ENCODE measurements at places on chromosomes 2 and 18.
A peak's percentile ranks its signal among the peaks of the same experiment; 100 is the strongest.

DNA sequence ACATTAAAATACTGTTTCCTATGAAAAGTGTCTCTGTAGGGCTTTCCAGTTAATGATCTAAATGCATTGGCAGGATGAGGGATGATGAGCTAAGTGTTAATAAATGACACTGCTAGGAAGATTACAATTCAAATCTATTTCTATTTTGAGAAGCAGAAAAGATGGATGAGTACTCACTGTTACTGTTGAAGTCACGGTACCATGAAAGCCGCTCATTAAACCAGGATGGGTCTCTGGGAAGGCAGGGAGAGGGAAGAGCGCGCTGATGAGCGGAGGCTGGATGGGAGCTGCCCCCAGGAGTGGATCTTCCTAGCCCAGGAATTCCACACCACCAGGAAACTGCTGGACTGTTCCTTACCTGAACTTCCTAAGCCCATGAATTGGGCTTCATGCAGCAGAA, 27.1 kb upstream of the TXNDC2 start:
- no peak for DNase-seq

DNA sequence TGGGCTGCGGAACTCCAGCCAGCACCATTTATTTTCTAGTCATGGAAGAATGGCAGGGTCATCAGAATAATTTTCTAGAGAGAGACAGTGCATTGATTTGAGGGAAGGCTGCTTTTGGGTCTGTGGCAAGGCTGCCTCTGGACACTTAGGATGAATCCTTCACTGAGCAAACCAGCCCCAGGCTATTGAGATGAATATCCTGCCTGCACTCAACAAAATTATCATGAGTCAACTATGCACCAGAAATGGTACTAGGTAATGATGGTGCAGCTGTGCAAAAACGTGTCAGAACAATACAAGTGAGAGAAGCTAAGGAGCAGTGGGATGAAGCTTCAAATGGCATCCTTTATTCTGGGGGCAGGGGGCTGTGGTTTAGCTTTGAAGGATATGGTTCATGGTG, 115.8 kb downstream of the SPHKAP start:
- no peak for DNase-seq

DNA sequence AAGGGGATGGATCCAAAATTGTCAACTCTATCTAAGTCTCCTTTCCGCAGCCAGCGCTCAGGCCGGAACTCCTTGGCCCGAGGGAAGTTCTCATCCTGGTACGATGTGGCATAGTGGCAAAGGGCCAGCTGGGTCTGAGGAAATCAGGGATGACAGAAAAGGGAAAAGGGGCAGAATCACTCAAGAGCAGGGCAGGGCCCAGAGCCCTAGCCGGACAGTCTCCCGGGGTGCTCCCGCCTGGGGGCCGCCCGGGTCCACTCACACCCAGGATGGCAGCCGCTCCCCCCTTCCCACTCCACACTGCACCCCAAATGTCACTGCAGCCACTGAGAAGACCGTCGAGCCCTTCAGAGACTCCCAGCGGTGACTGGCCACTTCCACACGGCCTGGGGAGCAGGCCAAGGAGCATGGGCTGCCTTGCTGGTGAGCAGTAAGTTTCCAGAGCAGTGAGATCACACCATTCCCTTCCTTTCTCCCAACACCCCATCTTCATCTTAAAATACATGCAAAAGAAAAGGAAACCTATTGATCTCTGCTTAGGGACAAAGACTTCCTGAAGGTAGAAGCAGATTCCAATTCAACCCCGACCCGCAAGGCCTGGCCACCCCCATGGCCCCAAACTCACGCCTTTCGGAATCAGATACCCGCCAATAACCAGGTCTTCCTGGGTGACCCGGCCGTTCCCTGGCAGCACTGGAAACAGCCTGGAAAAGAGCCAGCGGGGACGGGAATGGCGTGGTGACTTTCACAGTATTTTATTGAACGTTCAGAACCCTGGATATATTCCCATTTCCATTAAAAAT, 26.7 kb downstream of the CYP27C1 start:
- no peak for DNase-seq

DNA sequence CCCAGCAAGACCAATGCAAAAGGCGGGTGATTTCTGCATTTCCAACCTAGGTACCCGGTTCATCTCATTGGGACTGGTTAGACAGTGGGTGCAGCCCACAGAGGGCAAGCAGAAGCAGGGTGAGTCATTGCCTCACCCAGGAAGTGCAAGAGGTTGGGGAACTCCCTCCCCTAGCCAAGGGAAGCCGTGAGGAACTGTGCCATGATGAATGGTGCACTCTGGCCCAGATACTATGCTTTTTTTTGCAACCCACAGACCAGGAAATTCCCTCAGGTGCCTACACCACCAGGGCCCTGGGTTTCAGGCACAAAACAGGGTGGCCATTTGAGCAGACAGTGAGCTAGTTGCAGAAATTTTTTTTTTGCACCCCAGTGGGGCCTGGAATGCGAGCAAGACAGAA, 662.6 kb upstream of the ACVR2A start:
- no peak for DNase-seq

DNA sequence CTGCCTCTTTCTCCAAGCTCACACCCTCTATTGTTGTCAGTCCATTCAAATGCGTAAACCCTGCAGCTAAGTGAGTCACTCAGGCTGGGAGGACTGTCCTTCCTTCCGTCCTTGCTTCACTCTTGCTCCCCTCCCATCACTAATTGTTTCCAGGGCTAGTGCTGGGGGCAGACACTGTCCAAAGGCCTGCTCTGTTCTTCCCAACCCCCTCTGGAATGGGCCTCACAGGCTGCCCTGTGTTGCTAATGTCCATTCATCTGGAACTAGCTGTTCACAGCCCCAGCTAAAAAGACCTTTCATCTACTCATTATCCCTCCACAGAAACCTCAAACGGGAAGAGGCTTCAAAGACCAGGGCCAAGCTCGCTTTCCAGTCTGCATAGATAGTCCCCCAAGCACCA, 31.9 kb upstream of the NRP2 start:
- no peak for DNase-seq

- peak; percentile 41 for DNase-seq
Measured at GRCh38 chr2:208012449-208012848, 12.9 kb downstream of the PLEKHM3 start.

- no peak for DNase-seq
Measured at GRCh38 chr18:22088029-22088428, 81.4 kb upstream of the GATA6 start.

DNA sequence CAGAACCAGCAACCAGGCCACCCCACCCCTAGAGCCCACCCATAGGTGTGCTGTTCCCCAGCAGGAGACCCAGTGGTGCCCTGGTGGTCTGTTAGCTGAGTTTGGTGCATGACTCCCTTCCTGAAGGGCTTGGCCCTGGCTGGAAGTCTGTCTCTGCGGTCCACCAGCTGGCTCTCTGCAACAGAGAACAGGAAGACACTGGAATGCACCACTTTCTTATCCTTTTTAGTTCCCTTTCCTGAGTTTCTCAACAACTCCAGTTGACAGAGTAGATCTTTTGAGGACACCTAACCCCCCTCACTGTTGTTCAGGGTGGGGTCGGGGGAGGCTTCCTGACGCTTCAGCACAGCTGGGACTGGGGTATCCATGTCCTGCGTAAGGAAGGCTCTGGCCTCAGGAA, 11.9 kb upstream of the RPL37A start:
- peak; percentile 89 for DNase-seq

DNA sequence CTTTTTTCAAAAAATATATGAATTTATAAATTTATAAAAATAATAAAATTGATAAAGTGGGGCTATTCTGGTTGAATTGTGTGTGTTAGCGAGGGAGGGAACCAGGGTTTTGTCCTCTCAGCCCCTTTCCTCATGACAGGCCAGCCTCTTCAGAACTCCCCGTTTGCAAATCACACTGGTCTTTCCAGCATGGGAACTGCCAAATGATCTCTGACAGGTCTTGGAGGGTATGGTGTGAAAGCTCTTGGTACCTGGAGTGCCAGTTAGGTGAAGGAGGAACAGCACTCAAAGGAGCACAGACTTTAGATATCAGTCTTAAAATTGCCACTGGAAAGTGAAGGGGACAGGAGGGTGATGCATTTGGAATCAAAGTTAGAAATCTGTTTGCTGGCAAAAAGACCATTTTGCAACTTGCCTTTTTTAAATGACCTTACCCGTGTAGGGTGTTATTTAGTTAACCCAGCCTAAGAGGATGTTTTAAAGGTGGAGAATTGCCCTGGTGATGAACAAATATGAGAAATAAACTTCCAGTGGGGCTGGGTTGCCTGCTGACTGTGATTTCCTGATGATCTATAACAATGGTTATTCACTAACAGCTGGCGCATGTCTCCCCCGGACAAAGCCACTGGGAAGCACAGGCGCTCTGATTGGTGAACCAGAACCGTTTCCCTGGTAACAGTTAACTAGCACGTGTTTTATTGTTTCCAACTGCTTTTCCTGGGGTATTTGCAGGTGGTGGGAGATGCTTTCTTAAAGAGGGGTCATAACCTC, 85.3 kb upstream of the EFEMP1 start:
- no peak for DNase-seq

DNA sequence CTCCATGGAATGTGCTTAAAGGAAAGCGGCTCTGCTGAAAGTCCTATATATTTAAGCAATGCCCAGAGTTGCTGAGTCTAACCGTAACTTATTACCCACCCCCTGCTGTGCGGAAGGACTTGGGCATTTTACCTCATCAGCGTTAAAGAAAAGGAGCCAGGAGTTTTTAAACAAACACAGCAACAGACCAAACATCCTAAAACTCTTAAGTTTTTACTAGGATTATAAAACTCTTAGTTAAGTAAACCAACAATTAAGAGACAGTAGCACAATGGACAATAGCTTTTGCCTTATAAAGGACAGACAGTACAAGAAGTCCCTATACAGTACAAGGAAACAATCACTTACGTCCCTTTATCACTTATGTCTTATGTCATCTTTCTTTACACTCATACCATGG, 90.2 kb downstream of the ZNF521 start:
- no peak for DNase-seq

DNA sequence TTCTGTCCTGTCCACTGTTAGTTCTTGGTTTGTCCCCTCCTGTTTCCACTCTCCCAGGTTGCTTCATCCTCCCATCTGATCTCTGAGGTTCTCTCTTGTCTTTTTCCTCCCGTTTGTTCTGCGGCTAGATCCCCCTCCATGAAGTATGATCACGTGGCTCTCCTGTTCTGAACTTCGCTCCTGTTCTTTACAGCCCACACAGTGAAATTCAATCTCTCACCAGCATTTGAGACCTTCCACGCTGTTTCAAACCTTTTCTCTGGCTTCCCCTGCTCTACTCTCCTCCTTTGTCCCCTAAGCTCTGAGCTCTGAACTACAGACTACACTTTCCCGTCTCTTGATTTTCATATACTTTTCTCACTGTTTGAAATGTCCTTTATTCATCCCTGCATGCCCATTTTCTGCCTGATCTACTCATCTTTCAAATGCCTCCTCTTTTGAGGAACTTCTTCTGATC, 83.5 kb downstream of the OSBPL6 start:
- DNase-seq, result no peak

All from GF-D8 (cell line).